ENCODE measurements at places on chromosomes 1 and 21.

- no peak for DNase-seq
These were observed 14.8 kb upstream of the SLC27A3 start for GRCh38 chr1:153760440-153760839.

- DNase-seq: no peak
These were observed 22.6 kb upstream of the ASAP3 start for GRCh38 chr1:23506376-23507107.

DNA sequence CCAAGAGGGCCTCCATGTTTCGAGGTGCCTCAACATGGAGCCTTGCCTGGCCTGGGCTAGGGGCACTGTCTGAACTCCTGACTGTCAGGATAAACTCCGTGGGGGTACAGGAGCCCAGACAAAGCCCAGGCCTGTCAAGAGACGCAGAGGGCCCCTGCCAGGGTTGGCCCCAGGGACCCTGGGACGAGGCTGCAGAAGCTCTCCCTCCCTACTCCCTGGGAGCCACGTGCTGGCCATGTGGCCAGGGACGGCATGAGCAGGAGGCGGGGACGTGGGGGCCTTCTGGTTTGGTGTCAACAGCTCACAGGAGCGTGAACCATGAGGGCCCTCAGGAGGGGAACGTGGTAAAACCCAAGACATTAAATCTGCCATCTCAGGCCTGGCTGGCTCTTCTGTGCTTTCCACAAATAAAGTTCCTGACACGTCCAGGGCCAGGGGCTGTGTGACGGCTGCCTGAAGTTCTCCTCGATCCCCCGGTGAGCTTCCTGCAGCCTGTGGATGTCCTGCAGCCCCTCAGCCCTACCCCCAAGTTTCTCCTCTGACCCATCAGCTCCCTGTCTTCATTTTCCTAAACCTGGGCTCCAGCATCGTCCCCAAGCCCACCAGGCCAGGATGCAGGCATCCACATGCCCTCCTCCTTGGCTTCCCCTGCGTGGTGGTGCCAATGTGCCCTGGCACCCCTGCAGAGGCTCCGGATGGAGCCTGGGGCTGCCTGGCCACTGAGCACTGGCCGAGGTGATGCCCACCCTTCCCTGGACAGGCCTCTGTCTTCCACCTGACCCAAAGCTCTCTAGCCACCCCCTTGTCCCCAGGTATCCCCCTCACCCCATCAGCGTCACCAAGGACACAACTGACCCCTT is 12.8 kb upstream of the LRRC3 start:
- DNase-seq: no peak

DNA sequence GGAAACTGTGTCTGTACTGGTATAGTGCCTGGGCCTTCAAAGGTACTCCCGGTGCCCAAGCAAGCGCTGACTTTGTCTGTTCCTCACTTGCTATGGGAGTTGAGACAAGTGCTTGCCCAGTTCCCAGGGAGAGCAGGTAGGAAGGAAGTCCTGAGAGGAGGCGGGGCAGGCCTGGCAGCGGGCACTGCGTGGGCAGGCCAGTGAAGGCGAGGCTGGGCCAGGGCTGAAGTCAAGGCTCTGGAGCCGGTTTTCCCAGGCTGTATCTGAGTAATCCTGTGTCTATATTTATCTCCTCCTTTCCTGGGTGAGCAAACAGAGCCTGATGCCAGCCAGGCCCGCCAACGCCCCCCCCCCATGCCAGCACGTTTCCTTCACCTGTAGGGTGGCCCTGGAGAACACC is 15.9 kb upstream of the EDN2 start:
- no peak for DNase-seq

GRCh38 chr1:214840356-214840755 is 237.4 kb downstream of the CENPF start:
- DNase-seq: peak; percentile 67

DNA sequence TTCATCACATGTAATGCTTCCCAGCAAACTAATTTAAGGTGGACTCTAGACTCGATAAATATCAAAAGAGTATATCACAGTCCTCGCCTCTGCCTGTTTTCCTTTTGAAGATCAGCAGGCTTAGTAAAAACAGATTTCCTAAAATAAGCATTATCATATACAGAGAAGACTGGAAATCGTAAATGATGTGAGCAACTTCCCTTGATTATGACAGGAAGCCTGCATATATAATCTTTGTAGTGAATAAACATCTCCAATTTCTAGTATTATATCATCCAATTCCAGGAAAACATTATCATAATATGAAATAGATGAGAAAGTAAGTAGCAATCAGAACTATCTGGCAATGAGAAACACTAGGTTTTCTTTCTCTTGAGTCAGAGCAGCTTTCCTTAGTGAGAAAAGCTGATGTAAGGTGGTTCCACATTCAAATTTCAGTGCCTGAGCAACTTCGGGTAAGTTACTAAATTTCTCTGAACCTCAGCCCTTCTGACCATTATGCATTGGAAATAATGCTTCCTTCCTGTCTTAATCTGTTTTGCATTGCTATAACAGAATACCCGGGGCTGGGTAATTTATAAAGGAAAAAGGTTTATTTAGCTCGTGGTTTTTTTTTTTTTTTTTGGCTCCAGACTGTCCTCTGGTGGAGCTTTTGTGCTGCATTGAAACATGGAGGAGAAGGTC is 12.6 kb upstream of the POU2F1 start:
- DNase-seq: no peak

DNA sequence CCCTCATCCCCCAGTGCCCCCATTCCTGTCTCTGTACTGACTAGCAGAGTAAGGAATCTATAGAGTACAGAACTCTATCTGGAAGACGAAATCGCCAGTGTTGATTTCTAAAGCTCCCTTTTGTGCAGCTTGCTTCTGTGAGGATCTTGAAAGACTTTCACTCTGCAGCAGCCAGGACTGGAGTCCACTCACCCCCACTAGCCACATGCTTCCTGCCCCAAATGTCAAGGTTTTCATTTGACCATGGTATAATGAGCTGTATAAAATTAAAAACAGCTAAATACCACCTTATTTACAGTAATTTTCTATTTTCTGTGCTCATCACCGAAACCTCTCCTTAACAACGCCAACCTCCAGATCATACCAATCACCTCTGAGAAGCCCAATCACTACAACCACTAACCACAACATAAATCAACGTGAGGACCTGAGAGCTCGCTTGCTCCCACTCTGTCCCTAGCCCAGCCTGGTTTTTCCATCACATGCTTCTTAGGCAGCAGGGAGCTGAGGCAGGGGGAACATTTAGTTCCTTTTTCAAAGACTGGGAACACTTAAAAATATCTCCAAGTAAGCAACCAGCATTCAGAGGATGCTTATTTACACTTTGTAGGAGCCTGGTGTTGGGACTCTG is 56.1 kb upstream of the IRF2BP2 start:
- no peak for DNase-seq

DNA sequence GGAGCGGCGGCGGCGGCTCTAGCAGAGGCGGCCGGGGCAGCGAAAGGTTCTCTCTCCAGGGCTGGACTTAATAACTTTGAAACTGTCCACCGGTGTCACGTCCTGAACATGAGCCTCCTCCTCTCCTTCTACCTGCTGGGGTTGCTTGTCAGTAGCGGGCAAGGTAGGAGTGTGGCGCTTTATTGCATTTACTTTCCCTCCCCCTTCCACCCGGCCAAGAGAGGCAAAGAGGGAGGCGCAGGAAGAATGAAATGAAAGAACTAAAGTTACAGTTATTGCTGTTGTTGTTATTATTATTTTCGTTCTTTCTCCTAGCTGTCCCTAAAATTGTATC is 214 bp downstream of the NCAM2 start:
- DNase-seq: no peak

- no peak for DNase-seq
These were observed 7.2 kb downstream of the FPGT start for GRCh38 chr1:74205266-74205665.

DNA sequence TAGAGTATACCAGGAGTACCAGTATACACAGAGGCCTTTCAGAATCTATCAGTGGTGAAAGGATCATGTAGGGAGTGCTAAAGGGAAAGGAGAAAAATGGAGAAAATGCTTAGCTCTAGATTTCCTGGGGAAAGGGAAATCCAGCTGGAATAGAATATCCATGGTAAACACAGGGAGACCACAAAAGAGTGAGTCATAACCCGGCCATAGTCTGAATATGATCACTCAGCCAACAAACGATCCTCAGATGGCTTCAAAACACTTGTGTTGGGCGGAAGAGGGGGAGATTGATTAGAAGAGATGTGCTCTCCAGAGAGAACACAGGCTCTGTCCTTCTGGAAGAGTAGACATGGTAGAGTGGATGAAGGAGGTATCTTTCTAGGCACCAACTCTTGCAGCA is 180.6 kb downstream of the PAPPA2 start:
- peak; percentile 16 for DNase-seq

GRCh38 chr1:1883092-1883873 is 7.6 kb downstream of the GNB1 start:
- DNase-seq: no peak

DNA sequence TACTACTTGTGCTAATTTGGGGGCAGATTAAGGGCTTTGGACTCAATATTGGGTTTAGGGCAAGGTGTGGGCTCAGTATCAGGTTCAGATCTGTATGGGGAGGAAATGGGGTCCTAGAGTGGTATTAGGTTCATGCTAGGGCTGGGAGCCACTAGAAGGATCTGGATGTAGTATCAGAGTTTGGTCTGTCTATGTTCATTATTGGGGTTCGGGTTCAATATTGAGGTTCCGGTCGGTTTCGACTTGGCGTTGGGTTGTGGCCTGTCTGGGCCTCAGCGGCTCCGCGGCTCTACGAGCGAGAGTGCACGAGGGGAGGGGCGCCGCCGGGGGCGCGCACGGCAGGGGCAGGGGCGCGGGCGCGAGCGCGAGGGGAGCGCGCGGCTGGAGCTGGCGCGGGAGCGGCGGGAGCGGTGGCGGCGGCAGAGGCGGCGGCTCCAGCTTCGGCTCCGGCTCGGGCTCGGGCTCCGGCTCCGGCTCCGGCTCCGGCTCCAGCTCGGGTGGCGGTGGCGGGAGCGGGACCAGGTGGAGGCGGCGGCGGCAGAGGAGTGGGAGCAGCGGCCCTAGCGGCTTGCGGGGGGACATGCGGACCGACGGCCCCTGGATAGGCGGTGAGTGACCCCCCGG is at the start of gene PTPRF:
Gene PTPRF, plus strand, starts transcription at position 401 of the 624 bp plus-strand sequence. CDS start 14,193 bp downstream, outside the sequence.
- DNase-seq: no peak

DNA sequence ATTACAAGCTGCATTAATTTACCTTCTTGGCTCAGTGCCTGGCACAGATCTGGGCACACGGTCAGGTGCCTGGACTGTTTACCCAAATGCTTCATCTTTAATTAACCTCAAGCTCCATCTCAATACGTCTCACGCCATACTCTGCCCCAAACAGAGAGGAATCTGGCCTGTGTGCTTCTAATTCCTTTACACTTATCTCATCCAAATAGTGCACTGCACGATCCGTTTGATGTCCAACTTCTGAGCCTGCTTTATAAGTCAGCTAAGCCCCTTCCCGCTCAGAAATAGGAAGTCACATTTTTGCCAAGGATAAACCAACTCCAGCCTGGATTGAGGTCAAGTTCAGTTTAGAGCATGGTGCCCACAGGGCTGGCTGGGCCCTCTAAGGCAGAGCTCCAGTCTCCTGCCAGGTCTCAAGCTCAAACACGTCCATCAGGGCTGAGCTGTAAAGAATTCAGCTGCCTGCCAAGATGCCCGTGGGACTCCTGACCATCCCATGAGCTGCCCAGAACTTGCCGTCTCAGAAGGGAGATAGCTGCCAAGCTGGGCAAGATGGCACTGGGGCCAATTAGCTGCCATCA is 233.5 kb downstream of the TRABD2B start:
- DNase-seq: no peak

DNA sequence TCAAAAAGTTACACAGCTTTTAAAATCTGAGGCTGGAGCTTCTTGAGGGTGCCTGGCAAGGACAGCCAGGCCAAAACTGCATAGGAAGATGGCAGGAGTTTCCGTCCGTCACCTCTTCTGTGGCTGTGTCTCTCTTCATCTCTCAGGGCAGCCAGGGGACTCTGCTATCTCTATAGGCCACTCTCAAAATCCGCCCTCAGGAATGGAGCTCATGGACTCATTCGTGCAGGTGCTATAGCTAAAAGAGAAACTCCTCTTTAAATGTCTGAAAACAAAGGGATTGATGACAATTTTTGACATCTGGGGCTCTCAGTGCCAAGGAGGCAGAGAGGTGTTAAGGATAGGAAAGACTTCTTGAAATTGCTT is 27.2 kb downstream of the OVAAL start:
- DNase-seq: no peak

DNA sequence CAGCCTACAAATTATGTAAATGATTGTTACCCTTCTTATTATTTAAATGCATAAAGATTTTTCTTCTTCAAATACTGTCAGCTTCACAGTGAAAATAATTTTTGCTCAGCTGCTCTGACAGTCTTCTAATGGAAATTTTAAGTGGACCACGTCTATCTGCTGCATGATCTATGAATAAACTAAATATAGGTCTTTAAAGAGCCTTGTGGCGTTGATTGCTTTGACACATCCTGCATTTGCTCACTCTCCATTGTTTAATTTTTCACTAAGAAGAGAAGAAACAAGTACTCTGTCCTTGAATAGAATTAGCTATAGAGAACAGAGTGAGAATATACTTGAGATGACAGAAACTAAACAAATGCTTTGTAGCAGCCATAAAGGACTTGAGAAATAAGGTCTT is 826.1 kb downstream of the MRPL39 start:
- DNase-seq: no peak
